ENCODE measurements at places on chromosomes 1 and 21.

DNA sequence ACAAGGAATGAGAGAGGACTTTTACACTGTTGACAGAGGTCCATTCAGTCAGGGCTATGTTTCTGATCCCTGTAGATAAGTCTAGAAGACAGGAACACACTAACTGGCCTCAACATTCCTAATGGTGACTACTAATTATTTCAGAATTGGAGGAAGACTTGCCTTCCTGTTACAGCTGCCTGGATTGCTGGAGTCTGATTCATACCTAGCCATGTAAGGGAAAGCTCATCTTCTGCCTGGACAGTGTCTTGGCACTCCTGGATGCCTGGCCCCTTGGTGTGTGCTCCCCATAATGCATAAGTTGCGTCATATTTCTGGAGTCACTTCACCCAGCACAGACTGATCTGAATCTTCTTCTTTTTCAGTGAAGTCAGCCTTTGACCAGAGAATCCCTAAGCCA, 326.0 kb upstream of the RUNX1 start:
- H3K4me3 ChIP-seq, result no peak overlapping the region
- H3K4me1 ChIP-seq, result no peaks in the 10 kb centered on the region
- no peak overlapping the region for H3K27ac ChIP-seq
- DNase-seq, result no peak

GRCh38 chr1:54096227-54096876, 42.9 kb downstream of the TCEANC2 start:
- H3K27me3 ChIP-seq, result no peaks in the 10 kb centered on the region
- H3K4me1 ChIP-seq, result no peaks in the 10 kb centered on the region
- no peak for DNase-seq

DNA sequence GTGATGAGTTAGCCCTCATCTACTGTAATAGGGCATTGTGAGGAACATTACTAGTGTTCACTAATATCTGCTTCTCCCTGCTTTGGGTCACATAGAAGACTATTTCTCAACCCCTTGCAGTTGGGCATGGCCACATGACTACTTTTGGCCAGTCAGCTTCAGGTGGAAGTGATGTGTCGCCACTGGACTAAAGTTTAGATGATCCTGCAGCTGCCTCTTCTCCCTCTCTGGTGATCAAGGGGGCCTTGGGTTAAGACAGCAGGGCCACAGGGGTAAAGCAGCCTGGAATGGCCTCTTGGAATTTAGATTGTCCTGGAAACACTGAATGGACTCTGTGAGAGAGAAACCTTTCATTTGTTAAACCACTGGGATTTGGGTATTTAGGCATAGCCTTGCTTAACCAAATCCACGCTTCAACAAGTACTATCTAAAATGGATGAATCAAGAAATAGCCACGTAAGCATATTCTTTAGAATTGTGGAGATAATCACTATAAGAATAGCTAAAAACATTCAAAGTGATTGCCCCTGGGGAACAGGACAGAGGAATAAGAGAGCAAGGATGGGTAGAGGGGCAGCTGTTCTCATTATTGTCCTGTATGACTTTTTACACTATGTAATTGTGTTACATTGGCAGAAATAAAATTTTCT, 41.2 kb downstream of the OPRD1 start:
- no peaks in the 10 kb centered on the region for H3K4me1 ChIP-seq
- no peak overlapping the region for H3K4me3 ChIP-seq
- no peak for DNase-seq
- no peak overlapping the region for H3K27ac ChIP-seq
- no peaks in the 10 kb centered on the region for H3K36me3 ChIP-seq
- H3K27me3 ChIP-seq, result no peaks in the 10 kb centered on the region

DNA sequence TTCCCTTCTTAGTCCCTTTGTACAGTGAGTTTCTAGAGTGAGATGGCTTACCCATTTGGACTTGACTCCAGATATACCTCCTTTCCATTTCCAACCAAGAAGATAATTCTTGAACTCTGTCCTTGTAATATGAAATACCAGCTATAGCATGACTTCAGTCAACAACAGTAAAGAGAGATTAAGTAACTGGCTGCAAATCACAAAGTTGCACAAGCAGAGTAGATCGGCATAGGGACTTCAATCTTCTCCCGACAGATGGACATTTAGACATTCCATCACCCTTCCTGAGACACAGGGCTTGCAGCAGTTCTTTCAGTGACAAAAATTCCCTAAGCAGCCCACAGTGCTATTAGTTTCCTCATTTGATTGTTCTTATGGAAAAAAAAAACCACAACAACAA, 44.6 kb downstream of the JAK1 start:
- H3K4me1 ChIP-seq, result peaks cover 3% of the 10 kb centered on the region
- no peak for DNase-seq
- no peaks in the 10 kb centered on the region for H3K36me3 ChIP-seq

All from ascending aorta (tissue), 2 donors.